Thyroid gland (tissue), 4 donors: ENCODE measurements at places on chromosomes 3 and 15.

DNA sequence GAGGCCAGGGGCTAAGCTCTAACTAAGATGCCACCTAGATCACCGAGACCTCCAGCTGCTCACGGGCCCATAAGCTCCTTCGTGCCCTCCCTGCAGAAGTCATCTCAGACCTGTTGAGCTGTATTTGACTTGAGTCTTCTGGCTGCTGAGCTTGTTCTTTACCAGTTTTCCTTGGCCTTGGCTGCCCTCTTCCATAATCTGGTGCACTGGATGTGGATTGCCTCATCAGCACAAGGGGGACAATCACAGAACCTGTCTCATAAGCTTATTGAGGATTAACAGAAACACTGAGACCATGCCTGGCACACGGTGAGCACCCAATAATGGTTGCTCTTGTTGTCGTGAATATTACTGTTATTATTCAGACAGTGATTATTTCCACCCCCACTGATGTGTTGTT lies 101.1 kb downstream of the EPHB1 start:
- no peak for DNase-seq

DNA sequence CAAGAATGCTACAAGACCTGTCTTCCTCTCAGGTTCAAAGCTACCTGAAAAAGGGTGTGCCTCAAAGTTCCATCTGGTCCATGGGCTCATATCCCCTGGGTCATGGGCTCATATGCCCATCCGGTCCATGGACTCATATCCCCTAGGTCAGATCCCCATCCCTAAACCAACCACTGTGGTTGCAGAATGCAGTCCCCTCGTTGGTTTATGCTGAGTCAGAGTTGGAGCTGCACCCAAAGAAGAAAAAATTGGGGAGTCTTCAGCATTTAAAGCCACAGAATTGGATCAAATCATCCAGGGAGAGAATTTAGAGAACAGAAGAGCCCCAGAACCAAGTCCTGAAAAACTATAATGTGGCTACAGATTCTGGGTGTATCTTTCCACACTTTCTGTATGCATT lies 71.5 kb upstream of the IL12A start:
- no peak for DNase-seq

GRCh38 chr15:29345549-29346525 lies 76.2 kb upstream of the NSMCE3 start:
- DNase-seq, result peak; percentile 92

DNA sequence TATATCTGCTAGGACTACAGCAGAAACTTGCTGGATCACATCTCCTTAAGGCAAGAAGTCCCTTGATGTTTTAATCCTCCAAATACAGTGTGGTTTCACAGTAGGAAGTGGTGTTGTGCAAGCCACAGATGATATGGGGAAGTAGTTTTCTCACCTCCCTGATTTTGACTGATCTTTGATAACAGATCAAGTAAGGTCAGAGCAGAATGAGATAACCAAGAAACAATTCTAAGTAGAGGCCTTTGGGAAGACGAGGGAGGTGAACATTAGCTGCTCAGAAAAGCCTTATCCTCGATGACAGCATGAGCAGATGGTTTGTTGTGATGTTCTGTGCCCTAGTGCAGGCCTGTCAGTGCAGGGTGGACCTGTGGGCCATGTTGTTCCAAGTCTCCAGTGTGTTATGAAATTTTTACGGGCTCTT lies 61.3 kb downstream of the RIOX2 start:
- DNase-seq, result no peak

- peak; percentile 82 for DNase-seq
These were observed 88.0 kb downstream of the LRRK1 start for GRCh38 chr15:101006931-101007691.

- DNase-seq, result no peak
These were observed 25.5 kb downstream of the ZXDC start for GRCh38 chr3:126450219-126450618.

- DNase-seq, result no peak
These were observed 61.8 kb downstream of the GUCA1C start for GRCh38 chr3:108891833-108892232.

DNA sequence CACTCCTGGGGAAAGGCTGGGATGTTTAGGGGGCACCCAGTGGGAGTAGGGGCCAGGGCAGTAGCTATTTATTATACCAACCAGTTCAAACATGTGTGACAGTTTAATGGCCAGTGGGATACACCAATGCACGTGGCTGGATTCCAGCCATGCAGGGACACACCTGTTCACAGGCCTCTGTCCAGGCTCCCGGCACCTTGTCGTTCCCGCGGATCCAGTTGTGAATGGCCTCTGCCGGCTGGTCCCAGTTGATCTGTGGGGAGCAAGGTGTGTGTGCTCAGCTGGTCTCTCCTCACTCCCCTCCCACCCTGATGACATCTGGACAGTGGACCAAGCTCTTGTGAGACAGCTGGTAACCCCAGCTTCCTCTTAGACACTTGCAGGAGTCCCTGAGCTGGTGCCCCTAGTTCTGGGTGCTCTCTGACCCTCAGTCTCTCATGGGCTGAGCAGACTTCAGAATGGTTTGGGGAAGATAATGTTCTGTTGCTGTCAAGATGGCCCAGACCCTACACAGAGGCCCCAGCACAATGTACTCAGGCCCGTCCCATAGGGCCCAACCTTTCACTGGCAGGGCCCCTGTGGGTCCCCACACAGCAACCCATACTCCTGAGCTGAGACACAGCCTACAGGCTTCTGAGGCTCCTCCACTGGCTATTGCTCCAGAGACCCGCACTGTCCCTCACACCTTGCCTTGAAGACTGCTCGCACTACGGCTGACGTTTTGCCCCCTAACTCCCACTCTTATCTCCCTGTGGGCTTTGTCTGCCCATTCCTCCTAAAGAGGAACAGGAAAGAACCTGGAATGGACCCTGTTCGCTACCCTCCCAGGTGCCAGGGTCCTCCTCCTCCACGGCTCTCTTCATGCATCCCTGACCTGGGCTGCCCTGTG lies 25.8 kb downstream of the ALDH1L1 start:
- no peak for DNase-seq

- DNase-seq, result peak; percentile 27
These were observed 759 bp downstream of the GALNT15 start for GRCh38 chr3:16174976-16175901.

DNA sequence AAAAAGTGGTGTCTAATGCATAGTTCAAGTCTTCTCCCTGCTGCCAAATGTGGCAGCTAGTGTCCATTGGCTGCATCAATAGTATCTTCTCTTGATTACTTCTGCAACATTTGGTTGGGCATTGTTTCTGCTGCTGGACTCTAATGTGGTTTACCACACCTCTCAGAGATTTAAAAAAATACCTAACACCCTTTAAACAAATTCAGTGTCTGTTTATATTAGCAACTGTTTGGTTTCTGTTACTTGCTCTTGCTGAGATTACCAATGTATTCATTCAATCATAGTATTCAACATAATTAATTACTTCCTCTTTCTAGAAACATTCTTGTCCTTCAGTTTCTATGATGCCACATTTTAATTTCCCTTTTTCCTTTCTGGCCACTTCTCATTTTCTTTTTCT lies 20.3 kb upstream of the NECTIN3 start:
- no peak for DNase-seq

DNA sequence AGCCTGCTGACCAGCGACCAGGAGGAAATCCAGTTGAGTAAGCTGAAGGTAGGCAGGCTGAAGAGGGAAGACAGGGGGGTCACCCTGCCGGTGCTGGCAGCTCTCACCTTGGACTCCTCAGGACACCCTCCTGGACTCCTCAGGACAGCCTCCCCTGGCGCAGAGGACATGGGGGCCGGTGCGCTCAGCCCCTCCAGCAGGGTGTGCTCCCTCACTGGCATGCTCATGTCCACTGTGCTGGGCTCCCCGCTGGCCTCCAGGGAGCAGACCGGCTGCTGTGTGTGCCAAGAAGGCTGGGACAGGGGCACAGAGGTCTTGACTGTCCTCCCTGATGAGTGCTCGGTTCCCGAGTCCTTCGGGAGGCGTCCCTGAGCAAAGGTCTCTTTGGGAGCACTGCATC lies 183.6 kb downstream of the ATP10A start:
- no peak for DNase-seq

DNA sequence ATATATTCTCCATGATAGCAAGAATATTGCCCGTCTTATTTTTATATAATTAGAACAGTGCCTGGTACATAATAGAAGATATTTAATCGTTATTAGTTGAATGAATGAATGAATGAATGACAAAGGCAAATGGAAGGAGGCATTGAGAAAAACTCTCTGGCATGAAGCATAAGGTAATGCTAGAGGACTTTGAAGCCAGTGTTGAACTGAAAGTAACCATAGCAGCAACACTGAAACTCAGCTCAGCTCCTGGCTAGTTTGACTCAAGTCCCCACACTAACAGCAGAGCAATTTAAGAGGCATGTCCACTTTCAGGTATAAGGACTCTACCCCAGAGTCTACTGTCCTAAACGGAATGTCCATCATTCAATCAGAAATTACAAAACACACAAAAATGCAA lies 227.0 kb downstream of the CPNE4 start:
- no peak for DNase-seq

- no peak for DNase-seq
These were observed 453.8 kb downstream of the RAP2B start for GRCh38 chr3:153615863-153616262.

- no peak for DNase-seq
These were observed 332.3 kb downstream of the ERC2 start for GRCh38 chr3:56135941-56136340.

DNA sequence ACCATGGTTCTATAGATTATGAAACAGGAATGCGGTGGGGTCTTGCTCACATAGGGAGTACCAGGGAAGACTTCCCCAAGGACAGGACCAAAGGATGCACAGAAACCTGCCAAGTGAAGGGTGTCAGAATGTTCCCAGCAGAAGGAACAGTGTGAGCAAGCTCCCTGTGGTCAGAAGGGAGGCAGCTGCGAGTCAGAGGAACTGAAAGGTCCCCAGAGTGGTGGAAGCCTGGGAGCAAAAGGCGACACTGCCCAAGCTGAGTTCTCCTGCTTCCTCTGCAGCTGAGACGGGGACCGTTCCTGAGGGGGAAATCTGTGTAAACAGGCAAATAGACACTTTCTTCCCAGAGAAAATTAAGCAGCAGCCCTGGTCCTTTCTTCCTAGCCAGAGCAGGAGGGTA lies 14.2 kb upstream of the SLC6A6 start:
- DNase-seq, result no peak

DNA sequence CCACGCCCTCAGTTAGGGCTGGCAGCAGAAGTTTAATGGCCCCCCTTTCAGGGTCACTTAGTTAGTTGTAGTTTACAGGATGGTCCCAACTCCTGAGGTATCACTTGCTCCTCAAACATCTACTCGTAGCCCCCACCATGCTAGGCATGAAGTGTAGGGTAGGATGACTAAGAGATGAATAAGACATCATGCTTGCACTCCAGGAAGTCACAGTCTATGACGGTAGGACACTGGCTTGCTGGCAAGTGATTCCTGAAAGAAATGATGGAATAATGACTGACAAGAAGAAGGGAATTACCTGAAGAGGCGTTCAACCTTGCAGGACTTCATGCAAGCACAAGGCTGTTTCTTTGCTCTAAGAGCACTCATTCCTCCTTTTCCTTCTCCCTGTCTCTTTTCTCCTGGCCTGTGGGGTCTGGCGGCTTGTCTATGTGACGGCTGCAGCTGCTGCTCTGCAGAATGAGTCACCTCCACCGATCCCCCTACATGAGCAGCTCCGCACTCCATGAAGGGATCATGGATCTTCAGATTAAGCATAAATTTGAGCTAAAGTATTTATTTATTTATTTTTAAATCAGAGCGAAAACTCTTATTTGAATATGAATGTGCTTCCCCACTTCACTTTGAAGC lies 82.9 kb upstream of the BOC start:
- no peak for DNase-seq

DNA sequence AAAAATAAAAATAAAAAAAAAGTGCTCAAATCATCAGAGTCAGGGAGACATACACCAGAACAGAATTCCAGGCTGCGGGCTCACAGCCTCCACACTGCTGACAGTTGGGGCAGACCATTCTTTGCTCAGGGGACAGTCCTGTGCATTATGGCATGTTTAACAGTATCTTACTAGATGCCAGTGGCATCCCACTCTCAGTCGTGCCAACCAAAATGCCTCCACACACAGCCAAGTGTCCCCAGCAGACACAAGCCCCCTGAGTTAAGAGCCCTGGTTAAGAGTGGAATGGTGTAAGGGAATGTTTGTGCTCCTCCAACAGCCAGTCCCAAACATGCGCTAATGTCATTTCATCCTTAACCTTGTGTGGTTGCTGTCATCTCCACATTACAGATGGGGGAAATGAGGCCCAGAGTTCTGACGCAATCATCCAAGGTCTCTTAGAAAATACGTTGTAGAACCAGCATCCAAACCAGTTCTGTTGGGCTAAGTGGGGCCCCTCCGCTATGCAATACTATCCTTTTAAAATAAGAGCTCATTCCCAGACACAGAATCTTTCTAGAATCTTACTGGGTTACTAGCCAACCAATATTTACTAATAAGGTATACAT lies 26.0 kb downstream of the CFAP92 start:
- DNase-seq, result no peak

- peak; percentile 34 for DNase-seq
These were observed 107.0 kb downstream of the TOP2B start for GRCh38 chr3:25557694-25558093.

GRCh38 chr3:1207904-1208303 lies 115.1 kb downstream of the CNTN6 start:
- no peak for DNase-seq

- no peak for DNase-seq
These were observed 84.2 kb downstream of the LRRC49 start for GRCh38 chr15:70976851-70977250.
